Articular chondrocyte of knee joint (primary cell): ENCODE measurements at places on chromosomes 6 and 20. TPM values are rescaled to one million over a fixed set of nuclear protein-coding genes. Genes with fewer than 3 reads are reported as not detected.

ADTRP gene
- 1.9 and 2.5 TPM in 2 replicates for total RNA-seq

CST7 gene
- total RNA-seq, result not detected in 2 replicates

LHFPL5 gene
- not detected in 2 replicates for total RNA-seq

CLPSL2 gene
- total RNA-seq, result not detected in 2 replicates

PLG gene
- not detected in 2 replicates for total RNA-seq
